ENCODE measurements at places on chromosomes 16 and 17. TPM values are rescaled to one million over a fixed set of nuclear protein-coding genes. Genes with fewer than 3 reads are reported as not detected.
A peak's percentile ranks its signal among the peaks of the same experiment; 100 is the strongest.

ZFHX3 gene
- 8.6 TPM for total RNA-seq

CDH1 gene
- 42.7 TPM for total RNA-seq

UTS2R gene
- total RNA-seq: 0.36 TPM

ANKRD40CL gene
- not detected for total RNA-seq

CTF1 gene
- 0.45 TPM for total RNA-seq

CLEC3A gene
- total RNA-seq: not detected

MAP2K3 gene
- total RNA-seq: 38.6 TPM

TCAP gene
- 0.69 TPM for total RNA-seq

DNA sequence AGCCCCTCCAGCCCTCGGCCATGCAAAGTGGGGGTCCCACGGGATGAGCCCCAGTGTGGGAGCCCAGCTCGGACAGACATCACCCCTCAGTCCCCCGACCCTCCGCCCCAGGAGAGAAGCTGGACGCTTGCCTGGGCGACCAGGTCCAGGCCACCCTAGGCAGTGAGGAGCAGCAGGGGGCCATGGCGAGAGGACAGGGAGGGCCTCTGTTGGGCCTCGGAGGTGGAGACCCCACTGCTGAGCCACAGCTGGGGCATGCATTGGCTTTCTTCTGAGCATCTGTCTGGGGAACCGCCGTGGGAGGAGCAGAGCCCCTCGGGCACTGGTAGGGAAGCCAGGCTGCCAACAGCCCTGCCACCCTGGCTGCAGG is 13.0 kb downstream of the ACTG1 start:
- no peaks in the 10 kb centered on the region for H3K4me1 ChIP-seq
- H3K36me3 ChIP-seq: no peaks in the 10 kb centered on the region
- no peaks in the 10 kb centered on the region for H3K27me3 ChIP-seq
- H3K27ac ChIP-seq: no peak overlapping the region

DNA sequence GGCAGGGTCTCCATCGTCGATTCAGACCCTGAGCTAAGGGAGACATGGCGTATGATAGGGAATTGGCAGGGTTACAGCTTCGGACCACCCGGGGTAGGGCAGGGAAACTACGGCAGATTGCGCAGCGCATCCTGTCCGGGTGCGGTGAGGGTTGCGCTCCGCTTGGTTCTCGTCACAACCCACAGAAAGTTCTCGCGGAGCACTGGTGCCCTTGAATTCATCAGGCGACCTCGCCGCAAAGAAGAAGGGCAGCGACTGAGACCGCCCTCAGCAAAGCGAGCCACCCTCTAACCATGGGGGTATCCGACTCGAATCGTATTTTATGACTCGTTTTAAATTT is 1.2 kb downstream of the HS3ST3B1 start:
- no peaks in the 10 kb centered on the region for H3K4me1 ChIP-seq
- H3K36me3 ChIP-seq: no peaks in the 10 kb centered on the region
- no peak for DNase-seq
- no peak overlapping the region for H3K27ac ChIP-seq
- H3K27me3 ChIP-seq: peaks cover 7% of the 10 kb centered on the region

DNA sequence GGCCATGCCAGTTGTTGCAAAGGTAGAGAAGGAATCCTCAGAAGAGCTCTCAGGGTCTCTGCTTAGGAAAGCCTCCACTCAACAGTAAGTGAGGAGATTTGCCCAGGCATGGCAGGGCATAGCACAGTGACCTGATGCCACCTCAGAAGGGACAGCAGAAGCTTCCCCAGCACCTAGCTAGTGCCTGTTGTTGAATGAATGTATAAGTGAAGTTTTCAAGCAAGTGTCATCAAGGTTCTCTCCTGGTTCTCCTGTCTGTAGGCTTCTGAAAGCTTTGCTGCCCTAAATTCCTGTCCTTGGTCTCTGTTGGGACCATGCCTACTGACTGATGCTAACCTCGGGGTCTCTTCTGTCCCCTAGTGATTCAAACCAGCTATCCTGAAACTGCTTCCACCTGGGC is 114.9 kb upstream of the TBX2 start:
- H3K4me3 ChIP-seq: no peak overlapping the region
- no peak overlapping the region for H3K27ac ChIP-seq
- no peaks in the 10 kb centered on the region for H3K36me3 ChIP-seq
- no peaks in the 10 kb centered on the region for H3K27me3 ChIP-seq
- no peak for DNase-seq

DNA sequence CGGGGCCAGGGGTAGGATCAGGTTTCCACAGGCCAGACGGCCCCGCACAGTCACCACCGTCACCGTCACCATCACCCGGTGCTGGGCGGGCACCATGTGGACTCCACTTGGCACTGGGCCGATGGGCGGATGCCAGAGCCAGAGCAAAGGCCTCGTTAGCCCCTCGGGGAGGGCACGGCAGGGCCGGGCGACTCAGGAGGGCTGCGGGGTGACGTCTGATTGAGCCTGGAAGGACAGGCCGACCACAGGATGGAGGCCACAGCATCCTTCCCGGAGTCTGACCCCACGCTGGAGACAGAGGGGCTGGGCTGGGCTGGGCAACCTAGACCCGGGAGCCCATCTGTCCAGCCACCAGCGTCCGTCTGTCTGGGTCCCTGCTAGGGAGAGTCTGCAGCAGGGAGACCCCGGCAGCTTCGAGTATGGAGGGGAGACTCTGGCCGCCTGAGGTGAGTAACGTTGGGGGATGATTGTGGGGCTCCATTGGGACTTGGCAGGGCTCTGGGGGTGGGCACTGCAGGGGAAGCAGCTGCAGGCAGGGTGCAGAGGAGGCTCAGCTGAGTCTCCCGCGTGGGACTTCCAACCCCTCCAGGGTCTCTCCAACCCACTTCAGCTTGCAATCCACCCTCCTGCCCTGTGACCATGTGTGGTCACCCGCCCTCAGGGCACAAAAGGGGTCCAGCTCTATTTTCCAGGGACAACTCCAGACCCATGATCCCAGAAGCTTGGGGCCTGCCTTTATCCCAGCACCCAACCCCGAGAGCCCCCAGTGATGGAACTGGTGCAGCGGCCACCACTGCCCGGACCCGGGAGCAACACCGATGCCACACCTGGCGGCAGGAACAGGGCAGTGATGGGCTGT is 22.6 kb downstream of the SLC25A10 start:
- no peak overlapping the region for H3K27ac ChIP-seq
- peaks cover 2% of the 10 kb centered on the region for H3K27me3 ChIP-seq
- H3K4me1 ChIP-seq: peaks cover 4% of the 10 kb centered on the region
- no peaks in the 10 kb centered on the region for H3K36me3 ChIP-seq
- H3K4me3 ChIP-seq: no peak overlapping the region

- H3K4me1 ChIP-seq: no peaks in the 10 kb centered on the region
- no peak overlapping the region for H3K27ac ChIP-seq
- H3K36me3 ChIP-seq: no peaks in the 10 kb centered on the region
- no peak for DNase-seq
- H3K4me3 ChIP-seq: no peak overlapping the region
- H3K27me3 ChIP-seq: peaks cover 3% of the 10 kb centered on the region
These were observed 98.4 kb upstream of the GSE1 start for GRCh38 chr16:85514598-85515318.

DNA sequence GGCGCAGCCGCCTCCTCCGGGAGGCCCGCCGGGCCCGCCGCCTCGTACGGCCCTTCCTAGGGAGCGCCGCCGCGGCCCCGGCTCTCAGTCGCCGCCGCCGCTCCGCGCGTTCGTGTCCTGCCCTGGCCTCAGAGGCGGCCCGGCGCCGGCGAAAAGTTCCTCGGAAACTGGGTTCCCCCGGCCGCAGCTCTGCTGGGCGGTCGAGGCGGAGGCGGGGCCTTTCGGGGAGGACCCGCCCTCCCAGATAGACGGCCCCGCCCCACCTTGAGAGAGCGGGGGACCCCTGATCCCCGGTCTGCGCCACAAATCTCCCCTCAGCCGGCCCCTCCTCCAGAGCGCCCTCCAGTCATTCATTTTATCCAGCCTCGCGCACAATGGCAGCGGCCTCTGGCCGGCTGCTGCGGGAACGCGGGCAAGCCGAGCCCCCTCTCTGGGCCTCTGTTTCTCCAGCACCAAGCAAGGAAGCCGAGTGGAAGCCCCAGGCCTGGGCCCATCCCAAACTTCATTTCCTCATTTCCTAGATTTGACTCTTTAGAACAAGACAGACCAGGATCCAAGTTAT is at the start of gene SREBF1:
Gene SREBF1 (minus strand): TSS at position 169 of the 562 bp plus-strand sequence. CDS start 169 bp downstream, outside the sequence.
- H3K4me1 ChIP-seq: peaks cover 50% of the 10 kb centered on the region
- no peaks in the 10 kb centered on the region for H3K36me3 ChIP-seq
- peak within 1 kb of the TSS; percentile 78 for H3K27ac ChIP-seq
- peak within 1 kb of the TSS; percentile 79 for H3K4me3 ChIP-seq
- H3K27me3 ChIP-seq: no peaks in the 10 kb centered on the region
- no peak for DNase-seq

DNA sequence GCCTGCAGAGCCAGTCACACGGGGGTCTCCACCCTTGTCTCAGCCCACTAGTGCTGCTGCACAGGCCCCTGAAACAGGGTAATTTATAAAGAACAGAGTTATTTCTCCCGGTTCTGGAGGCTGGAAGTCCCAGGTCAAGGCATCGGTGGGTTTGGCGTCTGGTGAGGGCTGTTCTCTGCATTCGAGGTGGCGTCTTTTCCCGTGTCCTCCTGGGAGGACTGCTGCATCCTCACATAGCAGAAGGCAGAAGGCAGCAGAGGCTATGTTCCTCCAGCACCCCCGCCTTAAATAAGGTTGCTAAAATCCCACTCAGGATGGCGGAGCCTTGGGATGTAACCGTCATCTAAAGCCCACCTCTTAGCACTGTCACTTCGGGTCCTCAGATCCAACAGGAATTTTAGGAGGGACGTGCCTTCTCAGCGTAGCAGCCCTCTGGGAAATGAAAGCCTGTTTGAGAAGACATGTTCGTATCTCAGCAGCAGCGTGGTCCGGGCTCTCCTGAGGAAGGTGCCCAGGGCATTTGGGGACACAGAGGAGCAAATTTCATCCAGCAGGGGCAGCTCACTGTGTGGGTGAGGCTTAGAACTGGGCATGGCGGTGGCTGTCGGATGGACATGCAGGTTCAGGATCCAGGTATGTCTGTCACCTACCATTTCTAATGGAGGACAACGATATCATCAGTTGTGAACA is 221.6 kb upstream of the CHMP6 start:
- H3K27ac ChIP-seq: no peak overlapping the region
- peaks cover 27% of the 10 kb centered on the region for H3K4me1 ChIP-seq
- no peaks in the 10 kb centered on the region for H3K27me3 ChIP-seq
- H3K36me3 ChIP-seq: peaks cover 4% of the 10 kb centered on the region
- no peak overlapping the region for H3K4me3 ChIP-seq
- DNase-seq: no peak

- no peak overlapping the region for H3K27ac ChIP-seq
- no peak for DNase-seq
- H3K4me3 ChIP-seq: no peak overlapping the region
- peaks cover 34% of the 10 kb centered on the region for H3K36me3 ChIP-seq
- H3K27me3 ChIP-seq: no peaks in the 10 kb centered on the region
- no peaks in the 10 kb centered on the region for H3K4me1 ChIP-seq
These were observed 21.1 kb downstream of the CRAMP1 start for GRCh38 chr16:1633310-1633709.

DNA sequence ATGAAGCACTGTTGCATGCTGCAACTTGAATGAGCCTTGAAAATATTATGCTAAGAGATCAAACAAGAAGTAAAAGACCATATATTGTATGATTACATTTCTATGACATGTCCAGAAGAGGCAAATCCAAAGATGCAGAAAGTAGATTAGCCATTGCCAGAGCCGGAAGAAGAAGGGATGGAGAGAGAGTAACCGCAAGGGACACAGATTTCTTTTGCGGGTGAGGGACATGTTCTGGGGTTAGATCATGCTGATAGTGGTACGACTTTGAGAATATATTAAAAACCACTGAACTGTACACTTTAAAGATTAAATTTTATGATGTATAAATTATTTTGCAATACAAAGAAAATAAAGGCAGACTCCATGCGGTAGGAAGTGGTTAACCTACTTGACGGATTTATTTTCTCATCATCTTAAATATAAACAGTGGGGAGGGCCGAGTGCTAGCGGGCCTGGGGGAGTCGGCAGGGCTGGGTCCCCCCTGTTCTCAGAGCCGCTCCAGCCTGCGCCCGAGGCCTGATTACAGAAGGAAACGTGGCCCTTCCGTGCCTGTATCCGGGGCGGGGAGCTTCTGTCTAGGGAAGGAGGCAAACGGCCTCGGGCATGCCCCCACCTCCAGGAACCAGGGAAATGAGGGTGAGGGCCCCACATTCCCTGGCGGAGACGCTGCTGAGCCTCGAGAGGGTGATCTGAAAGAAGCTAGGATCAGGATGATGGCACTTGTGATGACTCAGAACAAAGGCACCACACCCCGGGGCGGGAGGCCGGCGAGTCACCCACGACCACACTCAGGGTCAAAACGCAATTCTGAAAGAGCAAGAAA is 48.0 kb downstream of the SHCBP1 start:
- H3K4me3 ChIP-seq: no peak overlapping the region
- H3K27me3 ChIP-seq: no peaks in the 10 kb centered on the region
- H3K27ac ChIP-seq: no peak overlapping the region
- no peak for DNase-seq

GRCh38 chr16:50747207-50747956 is 5.5 kb downstream of the CYLD start:
- peak overlapping the region; percentile 75 for H3K27ac ChIP-seq
- DNase-seq: peak; percentile 57
- peak overlapping the region; percentile 62 for H3K4me3 ChIP-seq
- peaks cover 5% of the 10 kb centered on the region for H3K36me3 ChIP-seq
- no peaks in the 10 kb centered on the region for H3K27me3 ChIP-seq
- H3K4me1 ChIP-seq: peaks cover 20% of the 10 kb centered on the region

DNA sequence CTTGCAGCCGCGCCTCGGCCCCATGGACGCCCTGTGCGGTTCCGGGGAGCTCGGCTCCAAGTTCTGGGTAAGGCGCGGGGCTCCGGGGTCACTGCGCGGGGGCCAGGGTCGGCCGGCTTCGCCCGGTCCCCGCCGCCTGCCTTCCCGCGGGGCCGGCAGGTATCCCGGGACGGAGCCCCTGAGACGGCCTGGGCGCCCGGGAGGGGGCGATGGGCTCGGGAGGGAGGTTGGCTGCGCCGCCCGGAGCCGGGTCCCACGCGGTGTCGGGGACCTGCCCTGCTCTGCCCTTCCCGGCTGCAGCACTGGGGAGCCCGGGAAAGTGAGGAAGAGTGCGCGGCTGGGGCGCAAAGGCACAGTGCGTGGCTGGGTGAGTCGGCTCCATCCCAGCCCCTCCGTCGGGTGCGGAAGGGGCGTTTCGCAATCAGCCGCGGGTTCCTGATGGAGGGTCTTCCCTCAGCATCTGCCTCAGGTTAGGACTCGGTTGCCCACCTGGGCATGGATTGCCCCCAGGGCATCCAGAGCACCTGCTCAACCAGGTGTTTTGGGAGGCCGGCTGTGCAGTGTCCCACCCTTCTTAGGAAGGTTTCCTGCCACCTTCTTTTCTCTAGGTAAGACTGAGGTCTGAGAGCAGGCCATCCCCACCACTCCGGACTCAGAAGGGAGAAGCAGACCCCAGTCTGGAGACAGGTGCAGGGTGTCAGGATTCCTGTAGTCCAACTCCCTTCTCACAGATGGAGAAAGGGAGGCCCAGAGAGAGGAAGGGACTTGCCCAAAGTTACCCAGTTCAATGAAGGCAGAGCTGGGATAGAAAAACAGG is 442 bp downstream of the ABCC3 start:
- H3K4me3 ChIP-seq: peak overlapping the region; percentile 29
- H3K27ac ChIP-seq: no peak overlapping the region
- peaks cover 15% of the 10 kb centered on the region for H3K4me1 ChIP-seq
- no peaks in the 10 kb centered on the region for H3K36me3 ChIP-seq
- DNase-seq: no peak

Data from GM12878 (cell line).